ENCODE measurements at places on chromosomes 2 and 18.

- DNase-seq, result no peak
Observed at GRCh38 chr2:172380436-172381274, 46.7 kb upstream of the ITGA6 start.

DNA sequence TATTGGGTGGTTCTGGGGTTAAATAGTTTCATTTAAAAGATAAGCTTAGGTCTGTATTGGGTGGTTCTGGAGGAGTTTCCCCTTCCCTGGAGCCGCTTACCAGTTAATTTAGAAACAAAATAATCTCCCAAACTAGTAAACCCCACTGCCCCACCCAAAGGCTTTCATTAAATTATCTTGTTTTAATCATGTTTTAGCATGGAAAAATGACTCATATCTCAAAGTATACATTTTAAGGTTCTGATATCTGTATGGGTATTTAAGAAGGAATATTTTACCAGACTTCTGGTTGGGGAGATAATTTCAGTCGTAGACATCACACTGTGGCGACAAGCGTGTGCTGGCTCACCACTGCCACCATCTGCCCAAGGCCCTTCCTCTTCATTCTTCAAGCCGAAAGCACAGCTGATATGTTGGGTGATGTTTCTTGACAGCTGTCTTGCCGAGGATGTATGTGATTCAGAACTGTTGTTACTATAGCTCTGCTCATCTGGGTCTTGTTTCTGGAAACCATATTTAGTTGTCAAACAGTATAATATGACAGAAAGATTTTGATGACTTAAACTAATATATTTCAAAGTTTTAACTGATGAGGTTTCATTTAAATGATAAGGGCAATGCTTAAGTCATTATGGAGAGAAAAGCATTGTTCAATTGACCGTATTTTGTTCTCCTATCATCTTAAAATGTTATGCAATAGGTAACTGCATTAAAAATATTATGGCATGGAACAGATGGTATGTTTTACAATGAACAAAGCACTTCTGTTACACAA lies 5.1 kb downstream of the FIGLA start:
- DNase-seq, result no peak

GRCh38 chr2:224135881-224136280 lies 96.8 kb upstream of the SERPINE2 start:
- DNase-seq, result no peak

- DNase-seq, result no peak
Observed at GRCh38 chr2:240595381-240596079, 9.0 kb downstream of the CAPN10 start.

DNA sequence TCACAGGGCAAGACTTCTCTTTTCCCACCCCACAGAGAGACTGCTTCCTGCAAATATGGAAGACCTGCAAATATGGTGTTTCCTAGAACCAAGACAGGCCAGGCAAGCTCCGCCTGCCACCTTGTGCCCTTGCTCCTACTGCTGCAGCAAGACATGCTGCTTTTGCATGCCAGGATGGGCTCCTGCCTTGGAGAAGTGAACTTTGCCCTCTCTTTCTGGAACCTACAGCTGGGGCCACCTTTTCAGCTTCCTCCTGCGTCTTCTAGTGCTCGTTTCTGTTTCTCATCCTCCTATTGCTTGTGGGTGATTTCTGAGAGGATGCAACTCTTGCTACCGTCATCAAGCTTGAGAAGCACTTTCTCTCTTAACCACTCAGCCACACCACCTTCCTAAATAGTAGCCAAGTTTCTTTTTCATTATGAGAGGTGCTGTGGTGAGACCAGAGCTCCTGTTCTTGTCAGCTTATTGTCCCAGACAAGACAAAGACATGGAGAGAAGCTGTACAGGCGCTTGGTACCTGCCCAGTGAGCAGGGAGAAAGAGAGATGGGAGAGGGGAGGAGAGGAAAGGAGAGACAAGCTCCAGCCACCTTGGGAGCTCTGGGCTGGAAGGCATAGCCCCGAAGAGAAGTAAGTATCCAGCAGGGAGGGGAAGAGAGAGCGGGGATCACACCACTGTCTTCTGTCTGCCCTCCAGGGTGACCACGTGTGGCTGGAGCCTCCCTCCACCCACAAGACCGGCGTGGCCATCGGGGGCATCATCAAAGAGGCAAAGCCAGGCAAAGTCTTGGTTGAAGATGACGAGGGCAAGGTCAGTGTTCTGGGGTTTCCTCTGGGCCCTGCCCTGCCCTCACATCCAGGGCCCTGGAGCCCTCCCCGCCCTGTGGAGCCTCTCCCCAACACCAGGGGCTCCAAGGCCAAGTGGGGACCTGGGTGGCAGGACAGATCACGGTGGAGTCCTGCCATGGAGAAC lies 28.3 kb downstream of the MYO7B start:
- no peak for DNase-seq

- peak; percentile 13 for DNase-seq
Observed at GRCh38 chr2:227864161-227864756, 7.2 kb upstream of the DAW1 start.

DNA sequence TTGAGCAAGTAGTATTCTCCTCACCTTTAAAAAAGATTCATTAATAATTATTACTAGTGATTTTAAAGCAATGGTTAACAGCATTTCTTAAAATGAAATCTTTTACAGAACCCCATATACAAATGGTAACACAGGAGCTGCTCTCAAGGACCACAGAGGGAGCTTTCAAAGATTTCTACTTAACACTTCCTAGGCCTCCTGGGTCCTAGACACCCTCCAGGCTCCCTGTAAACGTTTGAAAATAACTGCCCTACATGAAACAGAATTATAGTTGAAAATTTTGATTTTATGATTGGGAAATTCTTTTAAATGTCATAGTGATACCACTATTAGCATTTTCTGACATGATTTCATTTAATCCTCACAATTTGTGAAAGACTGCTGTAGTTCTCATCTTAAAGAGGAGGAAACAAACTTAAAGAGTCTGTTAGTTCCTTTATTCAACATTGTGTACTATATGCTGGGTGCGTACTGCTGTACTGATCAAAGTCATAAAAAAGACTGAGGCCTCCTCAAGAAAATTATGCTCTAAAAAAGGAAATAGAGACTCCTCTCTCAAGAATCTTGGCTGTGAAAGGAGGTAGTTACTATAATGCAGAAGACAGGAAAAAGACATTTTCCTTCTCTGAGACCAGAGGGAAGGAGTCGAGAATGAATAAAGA lies 10.6 kb downstream of the CUL3 start:
- DNase-seq, result no peak

GRCh38 chr2:122261911-122262310 lies 506.5 kb downstream of the TSN start:
- DNase-seq, result peak; percentile 46

- DNase-seq, result no peak
Observed at GRCh38 chr2:22810602-22811001, 574.4 kb upstream of the KLHL29 start.

DNA sequence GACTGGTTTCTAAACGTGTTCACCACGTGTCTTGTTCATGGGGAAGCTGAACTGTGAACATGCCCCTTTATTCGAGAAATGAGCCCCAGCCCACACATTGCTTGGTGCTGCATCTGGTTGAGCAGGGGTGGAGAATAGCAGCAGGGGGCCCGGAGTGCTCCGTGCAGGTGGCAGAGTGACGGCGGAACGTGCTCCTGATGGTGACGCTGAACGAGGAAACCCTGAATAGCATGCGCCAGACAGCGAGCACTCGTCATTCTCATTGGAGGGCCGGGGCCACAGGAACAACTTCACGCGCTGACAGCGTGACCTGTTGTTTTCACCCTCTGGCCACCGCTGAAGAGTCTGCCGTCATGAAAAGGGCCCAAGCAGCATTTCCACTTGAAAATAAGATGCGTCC lies 125.8 kb upstream of the TPO start:
- DNase-seq, result no peak

GRCh38 chr2:21945658-21946057 lies 821.9 kb downstream of the TDRD15 start:
- no peak for DNase-seq

GRCh38 chr18:36808681-36809080 lies 20.1 kb downstream of the TPGS2 start:
- DNase-seq, result no peak

DNA sequence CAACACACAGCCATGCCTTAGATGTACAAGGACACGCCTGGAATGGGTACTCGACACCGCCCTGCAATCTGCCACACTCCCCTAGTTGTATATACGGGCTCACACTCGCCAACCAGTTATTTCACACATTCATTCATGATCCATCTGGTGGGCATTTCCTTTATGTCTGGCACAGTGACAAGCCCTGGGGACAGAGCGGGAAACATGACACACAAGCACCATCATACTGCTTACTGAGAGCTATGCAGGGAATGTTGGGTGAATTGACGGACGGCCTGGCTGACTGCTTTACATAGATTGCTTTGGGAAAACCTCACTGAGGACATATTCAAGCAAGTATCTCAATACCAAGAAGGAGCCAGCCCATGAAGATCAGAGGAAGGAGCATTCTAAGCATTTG lies 448.0 kb upstream of the SPRED2 start:
- no peak for DNase-seq

DNA sequence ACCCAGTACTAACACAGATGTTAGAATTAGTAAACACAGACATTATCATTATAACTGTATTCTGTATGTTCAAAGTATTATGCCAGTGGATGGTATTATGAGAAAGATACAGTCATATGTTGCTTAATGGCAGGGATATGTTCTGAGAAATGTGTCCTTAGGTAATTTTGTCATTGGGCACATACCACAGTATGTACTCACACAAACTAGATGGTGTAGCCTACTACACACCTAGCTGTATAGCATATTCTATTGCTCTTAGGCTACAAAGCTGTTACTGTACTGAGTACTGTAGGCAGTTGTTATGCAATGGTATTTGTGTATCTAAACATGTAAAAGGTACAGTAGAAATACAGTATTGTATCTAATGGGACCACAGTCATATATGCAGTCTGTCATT lies 53.8 kb downstream of the GTF3C3 start:
- DNase-seq, result no peak

GRCh38 chr2:2845267-2845666 lies 514.2 kb upstream of the MYT1L start:
- no peak for DNase-seq

DNA sequence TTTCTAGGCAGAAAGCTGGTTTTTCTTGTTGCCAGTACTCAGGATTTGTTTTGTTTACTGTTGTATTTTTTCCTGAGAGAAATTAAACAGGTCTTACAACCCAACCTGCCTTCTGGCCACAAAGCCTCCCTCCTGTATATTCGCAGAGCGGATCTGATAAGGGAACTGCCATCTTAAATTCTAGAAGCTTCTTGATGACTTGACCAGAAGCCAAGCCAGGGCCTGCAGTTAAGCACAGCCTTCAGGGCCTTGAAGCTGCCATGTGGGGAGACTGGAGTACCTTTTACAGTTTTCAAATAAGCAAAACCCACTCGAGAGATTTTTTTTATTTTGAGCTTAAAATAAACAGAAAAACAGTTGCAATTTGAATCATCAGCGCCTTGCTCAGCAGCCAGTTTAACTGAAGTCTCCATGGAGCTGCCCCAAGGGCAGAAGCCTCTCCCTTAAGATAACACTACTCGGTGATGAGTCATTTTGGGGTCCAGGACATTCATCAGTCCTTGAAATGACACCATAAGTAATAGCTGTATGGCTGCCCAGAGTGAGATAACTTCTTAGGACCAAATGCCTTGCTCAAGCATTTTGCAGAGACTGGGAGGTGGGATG lies 51.5 kb upstream of the PHLPP1 start:
- DNase-seq, result no peak

- no peak for DNase-seq
Observed at GRCh38 chr2:140589696-140590095, 1541.1 kb downstream of the LRP1B start.

DNA sequence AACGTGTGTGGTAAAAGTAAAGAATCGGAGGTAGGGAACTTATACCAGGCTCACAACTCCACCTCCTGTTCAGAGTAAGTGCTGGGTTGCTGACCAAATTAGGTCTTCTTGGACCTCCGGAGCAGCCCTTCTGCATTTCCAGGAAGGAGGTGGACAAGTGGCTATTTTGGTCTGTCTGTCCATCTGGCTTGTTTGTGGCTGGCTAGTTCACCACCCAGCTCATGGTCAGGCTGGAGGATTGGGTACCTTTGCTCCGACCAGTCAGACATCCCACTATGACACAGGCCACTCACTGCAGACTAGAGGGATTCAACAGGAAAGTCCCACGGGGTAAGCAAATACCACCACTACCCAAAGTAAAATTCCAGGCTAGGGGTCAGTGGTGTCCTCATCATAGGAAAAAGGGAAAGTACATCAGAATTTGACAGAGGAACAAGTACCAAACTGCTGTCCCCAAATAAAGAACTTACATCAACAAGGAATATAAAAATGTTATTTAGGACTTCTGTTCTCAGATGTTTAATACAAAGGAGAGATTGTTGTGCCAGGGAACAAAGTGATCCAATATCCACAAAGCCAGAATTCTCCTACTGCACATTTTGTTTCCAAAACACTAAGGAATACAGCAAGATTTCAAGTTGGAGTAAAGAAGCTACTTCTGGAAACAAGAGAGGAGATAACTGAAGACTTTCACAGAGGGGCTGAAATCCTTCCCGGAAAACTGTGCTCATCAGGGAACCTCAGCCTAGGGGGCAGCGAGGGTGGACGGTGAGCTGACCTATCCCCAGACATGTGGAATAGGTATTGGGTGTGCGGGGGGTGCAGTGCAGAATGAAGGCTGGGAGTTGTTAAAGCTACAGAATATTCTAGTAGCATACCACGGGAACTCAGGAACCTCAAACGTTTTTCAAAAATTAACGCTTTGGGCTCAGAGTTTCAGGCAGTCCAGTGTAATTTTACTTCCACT lies 56.9 kb downstream of the BCL2 start:
- DNase-seq, result no peak

DNA sequence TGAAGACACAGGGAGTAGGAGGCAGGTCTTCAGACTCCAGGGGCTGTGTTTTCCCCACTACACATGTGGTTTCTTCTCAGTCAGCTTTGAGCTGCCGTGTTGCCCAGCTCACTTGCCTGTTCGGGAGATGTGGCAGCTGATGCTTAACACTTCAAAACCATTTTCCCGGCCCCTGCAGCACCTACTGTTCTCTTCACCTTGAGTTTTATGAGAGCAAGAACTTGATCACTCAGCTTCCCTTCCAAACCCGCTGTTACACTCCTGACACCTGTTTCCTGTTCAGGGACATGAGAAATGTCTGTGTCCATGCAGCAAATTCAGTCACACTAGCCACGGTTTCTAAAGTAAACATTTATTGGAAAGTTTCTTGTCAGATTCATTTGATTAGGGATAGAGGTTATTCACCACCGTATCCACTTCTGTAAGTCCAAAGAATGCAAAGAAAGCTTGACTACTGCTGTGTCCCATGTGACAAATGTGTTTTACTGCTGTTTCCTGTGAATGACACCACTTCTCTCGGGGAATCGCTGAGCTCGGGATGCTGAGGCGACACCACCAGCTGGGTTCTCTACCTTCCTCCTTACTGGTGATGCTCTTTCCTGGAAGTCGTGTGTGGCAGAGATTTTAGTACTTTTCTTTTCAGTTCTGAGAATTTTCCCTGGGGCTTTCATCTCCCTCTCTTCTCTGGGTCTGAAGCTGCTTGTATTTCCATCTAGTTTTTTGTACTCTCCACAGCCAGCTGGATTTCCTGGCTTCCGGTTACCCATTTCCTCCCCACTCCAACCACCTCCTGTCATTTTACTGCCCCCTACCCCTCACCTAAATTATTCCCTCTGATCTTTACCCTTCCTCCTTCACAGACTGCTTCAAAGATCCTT lies 91.7 kb downstream of the KLF7 start:
- DNase-seq, result no peak
